ENCODE measurements at places on chromosomes 13 and 19.

DNA sequence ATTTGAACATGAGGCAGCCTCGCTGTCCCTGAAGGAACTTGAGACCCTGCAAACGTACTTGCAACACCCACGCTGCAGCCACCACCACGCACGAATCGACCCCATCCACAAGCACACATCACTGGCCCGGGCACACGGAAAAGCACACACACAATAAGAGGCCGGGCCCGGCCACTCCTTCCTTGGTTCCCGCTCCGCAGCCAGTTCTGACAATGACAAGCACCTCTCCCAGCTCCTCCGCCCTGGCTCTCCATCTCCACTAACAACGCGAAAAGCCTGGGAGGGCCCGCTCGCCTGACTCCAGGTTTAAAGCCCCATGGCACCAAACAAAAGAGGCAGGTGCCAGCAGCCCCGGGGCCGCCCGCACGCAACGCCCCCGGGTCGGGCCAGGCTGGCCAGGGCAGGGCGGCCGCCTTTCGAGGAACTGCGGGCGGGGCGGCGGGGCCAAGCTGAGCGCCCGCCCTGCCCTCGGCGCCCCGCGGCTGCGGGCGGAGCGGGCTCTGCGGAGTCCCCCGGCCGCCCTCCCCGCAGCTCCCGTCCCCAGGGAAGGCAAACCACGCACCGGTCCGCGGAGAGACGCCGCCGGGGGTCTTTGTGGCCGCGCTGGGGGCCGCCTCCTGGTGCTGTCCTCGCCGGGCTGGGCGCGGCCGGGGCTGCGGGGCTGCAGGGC lies 495 bp downstream of the DCLK1 start:
- peak overlapping the region; percentile 74 for H3K4me3 ChIP-seq
- peak; percentile 61 for DNase-seq
- no peak overlapping the region for H3K27ac ChIP-seq
- no peaks in the 10 kb centered on the region for H3K4me1 ChIP-seq
- peaks cover 16% of the 10 kb centered on the region for H3K27me3 ChIP-seq

DNA sequence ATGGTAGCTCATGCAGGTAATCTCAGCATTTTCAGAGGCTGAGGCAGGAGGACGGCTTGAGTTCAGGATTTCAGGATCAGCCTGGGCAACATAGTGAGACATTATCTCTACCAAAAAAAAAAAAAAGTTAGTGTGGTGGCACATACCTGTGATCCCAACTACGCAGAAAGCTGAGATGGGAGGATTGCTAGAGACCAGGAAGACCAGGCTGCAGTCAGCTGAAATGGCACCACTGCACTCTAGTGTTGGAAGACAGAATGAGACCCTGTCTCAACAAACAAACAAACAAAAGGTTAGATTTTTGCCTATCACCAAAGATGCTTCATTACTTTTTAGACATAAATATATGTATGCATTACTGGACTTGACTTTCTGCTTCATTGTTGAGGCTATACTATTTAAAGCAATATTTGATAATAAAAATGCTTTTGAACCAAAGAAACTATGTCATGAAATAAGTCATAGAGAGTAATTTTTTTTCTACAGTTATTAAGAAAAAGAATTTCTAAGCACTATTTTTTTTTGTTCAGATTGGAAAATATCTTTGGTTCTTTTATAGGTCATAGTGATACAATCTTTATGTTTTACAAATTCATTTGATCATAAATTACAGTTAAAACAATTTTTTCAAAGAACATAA lies 1180.1 kb upstream of the ATXN8OS start:
- H3K27me3 ChIP-seq: no peaks in the 10 kb centered on the region
- no peak overlapping the region for H3K4me3 ChIP-seq
- peaks cover 8% of the 10 kb centered on the region for H3K36me3 ChIP-seq
- peak; percentile 78 for DNase-seq
- H3K27ac ChIP-seq: no peak overlapping the region

DNA sequence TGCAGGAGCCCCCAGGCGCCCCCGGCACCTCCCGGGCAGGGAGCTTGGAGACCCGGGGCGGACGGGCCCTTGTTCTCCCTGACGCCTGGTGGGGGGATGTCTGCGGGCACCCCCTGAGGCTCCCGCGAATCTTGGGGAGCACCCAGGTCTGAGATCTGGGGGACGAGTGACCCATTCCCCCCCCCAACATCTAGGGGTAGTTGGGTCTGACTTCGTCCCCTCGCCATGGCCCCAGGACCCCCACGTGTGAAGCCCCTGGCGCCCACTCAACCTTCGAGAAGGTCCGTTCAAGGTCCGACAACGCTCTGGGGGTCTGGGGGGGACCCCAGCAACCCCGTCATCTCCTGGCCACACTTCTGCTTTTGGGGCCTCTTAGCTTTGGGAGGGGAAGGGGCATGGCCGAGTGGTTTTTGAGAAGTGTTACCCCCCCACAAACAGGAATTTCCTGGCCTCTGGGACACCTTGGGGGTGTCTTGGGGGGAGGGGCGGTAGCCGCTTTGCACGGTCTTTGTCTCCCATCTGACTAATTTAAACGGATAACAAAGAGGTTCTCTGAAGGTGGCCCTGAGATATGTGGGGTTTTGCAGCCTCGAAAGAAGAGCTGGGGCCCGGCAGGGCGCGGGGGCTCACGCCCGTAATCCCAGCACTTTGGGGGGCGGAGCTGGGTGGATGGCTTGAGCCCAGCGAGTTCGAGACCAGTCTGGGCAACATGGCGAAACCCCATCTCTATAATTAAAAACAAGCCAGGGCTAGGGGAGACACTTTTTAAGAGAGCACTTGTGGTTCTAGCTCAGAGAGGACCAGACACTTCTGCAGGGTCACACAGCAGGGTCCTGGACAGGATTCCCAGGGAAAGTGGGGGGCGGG lies 608 bp downstream of the CNN2 start:
- peaks cover 20% of the 10 kb centered on the region for H3K36me3 ChIP-seq
- DNase-seq: no peak
- no peaks in the 10 kb centered on the region for H3K4me1 ChIP-seq
- peak overlapping the region; percentile 91 for H3K4me3 ChIP-seq
- no peaks in the 10 kb centered on the region for H3K27me3 ChIP-seq
- H3K27ac ChIP-seq: no peak overlapping the region

DNA sequence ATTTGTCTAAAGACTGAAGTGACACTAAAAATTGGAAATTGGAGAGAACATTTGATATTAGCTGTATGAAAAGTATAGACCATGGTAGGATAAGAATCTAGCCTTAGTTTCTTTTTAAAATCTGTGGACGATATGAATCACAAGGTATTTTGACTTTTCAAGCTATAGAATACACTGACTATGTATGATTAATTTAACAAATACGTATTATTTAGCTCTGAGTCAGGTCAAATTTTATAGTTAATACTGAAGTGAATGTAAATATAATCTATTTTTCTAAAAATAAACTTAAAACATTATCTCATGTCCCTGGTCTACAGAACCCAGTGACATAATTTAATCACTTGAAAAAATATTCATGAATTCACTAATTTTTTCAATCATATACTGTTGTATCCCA lies 795.6 kb upstream of the SLITRK1 start:
- H3K4me3 ChIP-seq: no peak overlapping the region
- no peaks in the 10 kb centered on the region for H3K36me3 ChIP-seq
- no peak overlapping the region for H3K27ac ChIP-seq
- no peaks in the 10 kb centered on the region for H3K27me3 ChIP-seq

GRCh38 chr13:44575741-44576350 lies at the start of gene TSC22D1:
Gene TSC22D1 (minus strand): TSS chr13:44576330. CDS start chr13:44576074, 256 bp downstream.
- H3K4me3 ChIP-seq: peak within 1 kb of the TSS; percentile 96
- H3K36me3 ChIP-seq: peaks cover 33% of the 10 kb centered on the region
- no peaks in the 10 kb centered on the region for H3K27me3 ChIP-seq
- no peak within 1 kb of the TSS for H3K27ac ChIP-seq
- peaks cover 6% of the 10 kb centered on the region for H3K4me1 ChIP-seq

GRCh38 chr13:40547591-40548315 lies 118.7 kb downstream of the FOXO1 start:
- DNase-seq: no peak
- no peaks in the 10 kb centered on the region for H3K27me3 ChIP-seq
- H3K27ac ChIP-seq: no peak overlapping the region
- H3K4me1 ChIP-seq: peaks cover 2% of the 10 kb centered on the region
- H3K4me3 ChIP-seq: no peak overlapping the region
- no peaks in the 10 kb centered on the region for H3K36me3 ChIP-seq

DNA sequence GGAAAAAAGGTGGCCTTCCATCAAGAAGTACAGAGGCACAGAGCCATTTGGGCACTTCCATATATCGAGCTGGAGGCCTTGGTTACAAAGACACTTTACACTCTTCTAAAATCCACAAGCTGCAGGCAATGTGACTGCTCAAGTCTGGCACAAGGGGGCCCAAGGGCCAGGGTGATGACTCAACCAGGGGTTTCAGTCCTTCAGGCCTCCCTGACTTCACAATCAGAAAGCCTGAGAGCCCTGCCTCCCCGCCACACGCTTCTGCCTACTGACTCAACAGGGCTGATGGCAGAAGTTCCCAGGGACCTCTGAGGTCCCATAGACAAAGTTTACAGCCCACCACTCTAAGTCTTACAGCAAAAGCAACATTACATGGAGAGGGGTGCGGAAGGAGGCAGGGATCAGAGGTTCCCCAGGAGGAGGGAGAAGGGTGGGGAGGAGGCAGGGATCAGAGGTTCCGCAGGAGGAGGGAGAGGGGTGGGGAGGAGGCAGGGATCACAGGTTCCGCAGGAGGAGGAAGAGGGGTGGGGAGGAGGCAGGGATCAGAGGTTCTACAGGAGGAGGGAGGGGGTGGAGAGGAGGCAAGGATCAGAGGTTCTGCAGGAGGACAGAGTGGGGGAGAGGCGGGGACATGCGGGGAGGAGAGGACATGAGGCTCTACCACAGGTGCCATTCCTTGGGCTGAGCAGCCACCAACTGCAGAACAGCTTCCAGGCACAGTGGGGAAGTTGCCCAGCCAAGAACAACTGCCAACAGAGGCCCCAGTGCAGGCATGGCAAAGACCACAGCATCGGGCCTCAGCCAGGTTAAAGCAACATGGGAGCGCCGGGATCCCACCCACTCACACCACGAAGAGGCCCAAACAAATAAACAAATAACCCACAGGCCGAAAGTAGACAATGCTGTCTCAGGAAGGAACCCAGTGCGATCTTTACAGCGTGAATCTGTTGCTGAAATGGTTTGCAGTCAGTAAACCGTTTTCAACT lies 52.0 kb downstream of the SLC7A1 start:
- H3K27ac ChIP-seq: no peak overlapping the region
- peaks cover 12% of the 10 kb centered on the region for H3K4me1 ChIP-seq
- peaks cover 27% of the 10 kb centered on the region for H3K36me3 ChIP-seq
